ENCODE measurements at places on chromosomes 5 and 9.

DNA sequence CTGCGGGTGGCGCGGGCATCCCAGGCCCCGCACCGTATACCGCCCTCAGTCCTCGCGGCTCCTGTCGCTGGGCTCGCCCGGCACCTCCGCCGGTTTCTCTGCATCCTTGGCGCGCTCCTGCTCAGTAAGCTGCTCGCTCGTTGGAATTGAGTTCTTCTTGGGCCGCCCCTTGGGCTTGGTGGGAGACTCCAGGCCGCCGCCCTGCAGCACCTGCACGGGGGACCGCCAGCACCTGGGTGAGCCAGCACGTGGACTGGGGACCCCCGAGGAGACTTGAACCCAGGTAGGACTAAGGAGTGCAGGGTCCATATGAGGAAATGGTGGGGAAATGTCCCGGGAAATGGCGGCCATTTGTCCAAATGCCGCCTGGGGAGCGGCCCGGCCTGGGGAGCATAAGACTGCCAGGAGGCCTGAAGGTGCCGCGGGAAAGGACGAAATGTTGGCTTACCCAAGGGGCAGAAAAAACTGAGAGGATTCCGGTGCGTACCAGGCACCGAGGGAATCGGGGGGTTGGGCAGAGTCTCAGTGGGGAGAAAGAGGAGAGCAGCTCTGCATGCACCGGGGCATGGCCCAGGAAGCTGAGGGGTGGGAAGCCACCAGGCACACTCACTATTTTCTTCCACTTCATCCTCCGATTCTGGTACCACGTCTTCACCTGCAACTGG lies 2.9 kb downstream of the BARX1 start:
- DNase-seq, result no peak

DNA sequence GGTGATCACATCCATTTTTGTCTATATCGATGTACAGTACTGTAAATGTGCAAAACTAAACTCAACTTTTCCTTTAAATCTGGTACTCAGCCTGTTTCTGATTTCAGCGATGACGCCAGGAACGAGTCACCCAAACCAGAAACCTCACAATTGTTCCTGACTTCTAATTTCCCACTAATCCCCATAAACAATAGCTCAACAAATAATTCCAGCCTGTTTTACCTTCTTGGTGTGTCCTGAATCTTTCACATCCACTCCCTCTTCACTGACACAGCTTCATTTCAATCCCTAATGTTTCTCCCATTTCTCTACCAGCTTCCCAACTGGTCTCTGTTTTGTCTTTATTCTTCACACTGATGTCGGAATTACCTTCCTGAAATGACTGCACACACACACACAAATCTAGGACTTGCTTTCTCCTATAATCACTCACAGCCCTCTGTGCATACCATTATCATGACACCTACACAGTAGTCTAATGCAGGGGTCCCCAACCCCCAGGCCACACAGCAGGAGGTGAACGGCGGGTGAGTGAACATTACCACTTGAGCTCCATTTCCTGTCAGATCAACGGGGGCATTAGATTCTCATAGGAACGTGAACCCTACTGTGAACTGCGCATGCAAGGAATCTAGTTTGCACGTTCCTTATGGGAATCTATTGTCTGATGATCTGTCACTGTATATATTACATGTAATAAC lies 97.8 kb upstream of the SLC30A5 start:
- DNase-seq, result no peak

- no peak for DNase-seq
Measured at GRCh38 chr5:123936548-123936947, 424.6 kb downstream of the CSNK1G3 start.

DNA sequence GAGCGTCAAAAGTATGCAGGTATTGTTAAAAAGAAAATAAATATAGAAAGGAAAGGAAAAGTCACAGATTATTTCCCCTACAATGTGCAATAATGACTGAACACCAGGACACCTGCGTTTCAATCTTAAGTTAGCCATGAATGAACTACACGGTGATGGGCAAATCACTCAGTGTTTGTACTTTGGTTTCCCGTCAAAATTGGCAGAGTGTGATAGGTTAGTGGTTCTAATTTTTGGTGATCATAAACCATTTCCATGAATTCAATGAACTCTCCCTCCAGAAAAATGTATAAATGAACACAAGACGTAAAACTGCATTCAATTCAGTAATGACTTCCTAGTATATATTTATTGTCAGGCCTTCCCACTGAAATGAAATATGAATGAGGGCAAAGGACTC lies 59.0 kb upstream of the ITGA1 start:
- DNase-seq, result no peak

GRCh38 chr9:26054600-26055520 lies 376.6 kb upstream of the TUSC1 start:
- no peak for DNase-seq

DNA sequence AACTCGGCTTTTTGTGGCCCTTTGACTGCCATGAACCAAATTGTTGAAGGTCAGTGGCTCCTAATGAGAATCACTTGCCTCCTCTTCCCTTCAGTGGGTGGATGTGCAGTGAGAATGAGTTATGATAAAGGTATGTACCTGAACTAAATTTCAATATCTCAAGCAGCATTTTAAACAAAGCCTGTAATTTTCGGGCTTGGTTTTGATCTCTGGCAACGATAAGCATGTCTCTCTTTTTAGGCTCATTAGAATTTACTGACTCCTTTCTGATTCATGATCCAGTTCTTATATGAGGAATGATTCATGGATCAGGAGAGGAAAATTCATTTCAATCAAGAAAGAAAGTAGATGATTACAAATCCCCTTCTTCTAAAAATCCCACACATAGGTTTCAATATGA lies 305.5 kb downstream of the ARRDC3 start:
- DNase-seq, result no peak

DNA sequence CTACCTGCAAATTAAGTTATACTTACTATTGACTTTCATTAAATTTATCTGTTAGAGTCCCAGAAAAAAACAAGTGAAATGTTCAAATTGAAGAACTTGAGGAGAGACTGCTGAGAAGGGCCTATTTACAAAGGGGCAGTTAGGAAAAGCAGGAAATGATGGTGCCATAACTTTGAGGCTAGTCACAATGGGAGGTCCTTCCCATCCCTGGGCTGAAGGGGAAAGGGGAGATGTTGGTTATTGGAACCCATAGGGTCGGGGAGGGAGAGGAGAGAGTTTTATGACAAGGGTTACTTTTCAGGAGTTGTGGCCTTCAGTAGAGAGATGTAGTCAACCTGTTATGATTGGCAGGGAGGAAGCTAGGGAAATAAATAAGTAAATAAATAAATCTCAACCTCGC lies 169.1 kb downstream of the DMRT2 start:
- DNase-seq, result no peak

GRCh38 chr5:77636641-77637169 lies 1.8 kb downstream of the OTP start:
- DNase-seq, result no peak

Measured in stimulated activated CD4-positive, alpha-beta T cell treated with anti-CD3 and anti-CD28 coated beads, Interleukin-2, amount 100 ng/mL, for 48 hours (primary cell).